ENCODE measurements at places on chromosomes 2 and 18. TPM values are rescaled to one million over a fixed set of nuclear protein-coding genes. Genes with fewer than 3 reads are reported as not detected.

Gene SERPINB4
- total RNA-seq = not detected

Gene VWC2L
- not detected for total RNA-seq

Gene ABCG8
- not detected for total RNA-seq

Gene ANKRD23
- 3.9 TPM for total RNA-seq

Gene LGALSL
- total RNA-seq = 0.98 TPM

Gene ARHGAP28
- total RNA-seq = not detected

Gene CRYGD
- not detected for total RNA-seq

- no peaks in the 10 kb centered on the region for H3K4me1 ChIP-seq
- H3K4me3 ChIP-seq = no peak overlapping the region
- no peak for DNase-seq
- H3K36me3 ChIP-seq = no peaks in the 10 kb centered on the region
- H3K27me3 ChIP-seq = no peaks in the 10 kb centered on the region
Measured at GRCh38 chr2:240990726-240991377, 7.6 kb upstream of the SNED1 start.

- no peak overlapping the region for H3K4me3 ChIP-seq
- no peak for DNase-seq
- no peaks in the 10 kb centered on the region for H3K36me3 ChIP-seq
- H3K27ac ChIP-seq = no peak overlapping the region
Measured at GRCh38 chr2:29278966-29279365, 163.8 kb downstream of the CLIP4 start.

DNA sequence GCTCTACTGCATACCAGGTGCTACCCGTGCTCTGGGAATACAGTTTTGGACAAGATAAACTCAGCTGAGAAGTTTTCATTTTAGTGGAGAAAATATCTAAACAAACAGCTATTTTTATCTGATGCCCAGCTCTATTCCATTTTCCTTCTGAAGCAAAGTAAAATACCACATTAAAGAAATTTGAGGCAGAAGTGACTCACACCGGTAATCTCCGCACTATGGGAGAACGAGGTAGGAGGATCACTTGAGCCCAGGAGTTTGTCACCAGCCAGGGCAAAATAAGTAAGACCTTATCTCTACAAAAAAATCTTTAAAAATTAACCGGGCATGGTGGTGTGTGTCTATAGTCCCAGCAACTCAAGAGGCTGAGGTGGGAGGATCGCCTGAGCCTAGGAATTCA is 416.2 kb upstream of the LYPD1 start:
- DNase-seq = no peak
- H3K36me3 ChIP-seq = no peaks in the 10 kb centered on the region
- H3K4me1 ChIP-seq = no peaks in the 10 kb centered on the region

GRCh38 chr2:149657401-149658040 is 69.9 kb upstream of the MMADHC start:
- H3K4me3 ChIP-seq = no peak overlapping the region
- no peaks in the 10 kb centered on the region for H3K36me3 ChIP-seq
- no peaks in the 10 kb centered on the region for H3K4me1 ChIP-seq
- no peaks in the 10 kb centered on the region for H3K27me3 ChIP-seq
- H3K27ac ChIP-seq = no peak overlapping the region

GRCh38 chr2:207048416-207048815 is 109.1 kb downstream of the CPO start:
- no peaks in the 10 kb centered on the region for H3K27me3 ChIP-seq
- H3K4me1 ChIP-seq = peaks cover 9% of the 10 kb centered on the region
- no peak overlapping the region for H3K27ac ChIP-seq
- no peaks in the 10 kb centered on the region for H3K36me3 ChIP-seq
- H3K4me3 ChIP-seq = no peak overlapping the region

DNA sequence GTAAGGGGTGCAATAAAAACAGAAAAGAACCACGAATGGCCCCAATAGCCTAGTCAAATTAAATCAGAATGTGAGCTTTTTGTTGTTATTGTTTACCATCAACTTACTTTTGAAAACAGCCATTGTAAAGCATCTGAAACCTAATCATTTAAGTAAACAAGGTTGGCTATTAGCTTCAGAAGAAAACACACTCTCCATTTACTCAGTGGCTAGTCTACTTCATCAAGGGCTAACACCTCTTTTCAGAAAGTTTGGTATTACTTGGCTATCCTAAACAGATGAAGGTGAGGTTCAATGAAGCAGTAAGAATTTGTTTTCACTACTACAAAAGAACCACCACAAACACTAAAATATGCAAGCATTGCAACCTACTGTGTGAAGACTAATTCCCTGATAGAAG is 398.0 kb downstream of the CDH2 start:
- no peak overlapping the region for H3K27ac ChIP-seq
- H3K36me3 ChIP-seq = no peaks in the 10 kb centered on the region
- no peak for DNase-seq
- H3K4me1 ChIP-seq = no peaks in the 10 kb centered on the region
- H3K4me3 ChIP-seq = no peak overlapping the region

DNA sequence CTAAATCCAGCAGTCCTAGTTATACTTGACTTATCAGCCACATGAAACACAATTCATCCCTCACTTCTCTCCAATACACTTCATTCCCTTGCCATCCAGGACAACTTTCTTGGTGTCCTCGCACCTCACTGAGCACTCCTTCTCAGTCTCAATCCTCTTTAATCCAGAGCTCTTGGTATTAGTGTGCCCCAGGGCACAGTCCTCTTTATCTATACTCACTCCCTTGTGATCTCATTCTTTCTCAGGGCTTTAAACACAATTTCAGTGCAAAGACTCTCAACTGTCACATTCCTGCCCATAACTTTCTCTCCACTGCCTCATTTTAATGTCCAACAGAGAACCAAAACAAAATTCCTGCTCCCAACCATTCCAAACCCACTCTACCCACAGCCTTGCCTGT is 60.8 kb upstream of the SPOPL start:
- no peaks in the 10 kb centered on the region for H3K27me3 ChIP-seq
- H3K4me1 ChIP-seq = no peaks in the 10 kb centered on the region
- DNase-seq = no peak
- H3K4me3 ChIP-seq = no peak overlapping the region

- H3K36me3 ChIP-seq = no peaks in the 10 kb centered on the region
- no peak overlapping the region for H3K27ac ChIP-seq
- DNase-seq = no peak
- H3K4me3 ChIP-seq = no peak overlapping the region
Measured at GRCh38 chr2:179758636-179759035, 102.8 kb downstream of the ZNF385B start.

GRCh38 chr2:8647462-8647857 is 34.4 kb upstream of the ID2 start:
- no peaks in the 10 kb centered on the region for H3K4me1 ChIP-seq
- H3K27me3 ChIP-seq = no peaks in the 10 kb centered on the region
- H3K27ac ChIP-seq = no peak overlapping the region
- no peak overlapping the region for H3K4me3 ChIP-seq
- DNase-seq = no peak

GRCh38 chr2:71223767-71224333 is 3.1 kb downstream of the PAIP2B start:
- no peak overlapping the region for H3K4me3 ChIP-seq
- DNase-seq = no peak
- H3K4me1 ChIP-seq = peaks cover 12% of the 10 kb centered on the region
- H3K36me3 ChIP-seq = no peaks in the 10 kb centered on the region

DNA sequence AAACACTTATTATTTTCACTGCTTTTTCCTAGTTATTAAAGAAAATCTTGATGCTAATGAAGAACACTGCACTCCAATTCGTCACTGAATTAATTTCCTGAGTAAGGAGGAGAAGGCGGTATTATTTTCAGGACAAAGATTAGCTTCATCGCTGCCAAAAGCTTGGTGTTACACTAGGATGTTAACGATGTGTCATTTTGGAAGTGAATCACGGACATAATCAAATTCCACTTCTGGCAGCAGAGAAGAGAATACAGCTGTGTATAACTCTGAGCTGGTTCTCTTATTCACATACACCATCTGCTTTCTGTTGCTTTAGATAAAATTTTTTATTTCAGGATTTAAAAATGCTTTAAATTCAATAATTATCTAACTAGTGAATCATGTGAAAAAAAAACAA is 74.1 kb downstream of the SCG2 start:
- H3K4me1 ChIP-seq = no peaks in the 10 kb centered on the region
- H3K36me3 ChIP-seq = no peaks in the 10 kb centered on the region
- no peaks in the 10 kb centered on the region for H3K27me3 ChIP-seq
- H3K27ac ChIP-seq = no peak overlapping the region
- no peak for DNase-seq

- no peak overlapping the region for H3K27ac ChIP-seq
- no peak for DNase-seq
- no peaks in the 10 kb centered on the region for H3K27me3 ChIP-seq
Measured at GRCh38 chr18:35466334-35466733, 31.4 kb downstream of the INO80C start.

DNA sequence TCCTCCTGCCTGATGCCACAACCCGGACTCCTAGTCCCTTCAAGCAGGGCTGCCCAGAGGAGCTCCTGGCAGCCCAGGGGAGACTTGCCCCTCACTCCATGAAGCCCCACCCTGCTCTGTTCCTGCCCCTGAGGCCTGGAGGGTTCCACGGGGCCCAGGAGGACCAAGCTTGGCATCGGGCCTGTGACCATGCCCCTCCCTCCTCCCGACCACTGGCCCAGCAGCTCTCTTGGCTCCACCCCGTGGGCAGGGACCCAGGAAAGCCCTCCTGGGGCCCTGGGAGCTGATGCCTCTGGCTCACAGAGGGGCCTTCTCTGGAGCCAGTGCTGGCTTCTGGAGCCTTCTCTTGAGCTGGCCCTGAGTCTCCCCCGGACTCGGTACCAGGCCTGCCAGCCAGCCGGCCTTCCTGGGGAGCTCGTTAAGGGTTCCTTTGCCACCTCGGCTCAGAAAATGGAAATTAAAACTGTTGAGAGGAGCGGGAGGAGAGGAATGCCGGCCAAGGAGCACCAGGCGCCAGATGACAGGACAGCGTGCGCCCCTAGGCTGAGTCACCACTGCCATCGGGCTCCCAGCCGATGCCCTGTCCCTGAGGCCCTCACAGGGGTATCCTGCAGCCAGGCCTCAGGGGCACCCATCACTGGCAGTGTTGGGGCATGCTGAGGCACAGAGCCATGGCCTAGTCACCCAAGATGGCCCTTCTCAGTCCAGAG is 40.6 kb upstream of the SNED1 start:
- no peaks in the 10 kb centered on the region for H3K27me3 ChIP-seq
- H3K36me3 ChIP-seq = no peaks in the 10 kb centered on the region
- no peak overlapping the region for H3K4me3 ChIP-seq
- H3K27ac ChIP-seq = no peak overlapping the region
- DNase-seq = no peak

DNA sequence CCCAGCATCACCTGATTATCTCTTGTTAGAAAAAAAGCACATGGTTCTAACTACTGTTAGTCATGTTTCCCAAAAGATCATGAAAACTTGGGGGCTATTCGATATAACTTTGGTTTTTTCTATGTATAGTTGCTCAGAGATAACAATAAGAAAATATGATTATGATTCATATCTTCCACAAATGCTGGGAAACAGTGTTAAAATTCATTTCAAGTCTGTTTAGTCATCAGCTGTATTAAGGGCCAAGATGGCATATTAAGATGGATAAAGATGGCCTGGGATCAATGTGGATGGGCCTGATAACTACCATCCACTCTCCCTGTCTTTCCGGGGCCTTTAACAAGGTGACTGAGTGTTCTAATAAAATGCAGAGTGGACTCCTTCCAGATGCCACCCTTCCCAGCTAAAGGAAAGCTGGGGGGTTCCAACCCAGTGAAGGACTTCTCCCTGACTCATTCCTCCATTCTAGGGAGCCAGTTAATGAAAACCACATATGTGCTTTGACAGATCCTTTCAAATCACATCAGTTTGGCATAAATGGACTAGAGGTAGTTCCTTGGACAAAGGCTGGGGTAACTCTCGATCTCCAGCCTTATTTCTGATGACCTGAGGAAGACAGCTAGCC is 221.6 kb downstream of the VAPA start:
- no peak for DNase-seq
- peaks cover 4% of the 10 kb centered on the region for H3K27me3 ChIP-seq
- no peak overlapping the region for H3K4me3 ChIP-seq
- no peaks in the 10 kb centered on the region for H3K4me1 ChIP-seq
- H3K27ac ChIP-seq = no peak overlapping the region

GRCh38 chr2:184053326-184053725 is 545.0 kb upstream of the ZNF804A start:
- H3K4me1 ChIP-seq = no peaks in the 10 kb centered on the region
- no peak overlapping the region for H3K27ac ChIP-seq
- no peaks in the 10 kb centered on the region for H3K27me3 ChIP-seq
- no peak overlapping the region for H3K4me3 ChIP-seq
- no peak for DNase-seq
